ENCODE measurements at places on chromosomes 2 and 18.
A peak's percentile ranks its signal among the peaks of the same experiment; 100 is the strongest.

DNA sequence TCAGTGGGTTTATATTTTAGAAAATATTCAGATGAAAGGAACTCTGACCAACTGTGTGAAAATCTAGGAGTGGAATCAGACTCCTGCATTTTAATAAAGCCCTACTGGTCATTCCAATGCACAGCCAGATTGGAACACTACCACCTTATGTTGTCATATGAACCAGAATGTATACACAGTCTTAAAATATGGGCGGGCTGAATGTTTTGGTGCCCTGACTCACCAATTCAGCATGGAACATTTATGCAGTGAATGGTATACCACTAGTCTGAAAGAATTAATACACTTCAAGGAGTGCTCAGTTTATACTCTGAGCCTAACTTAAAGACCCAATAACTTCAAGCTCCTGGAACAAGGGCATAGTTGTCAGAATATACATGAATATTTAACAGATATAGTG is 280.9 kb upstream of the TCF4 start:
- no peak for DNase-seq

DNA sequence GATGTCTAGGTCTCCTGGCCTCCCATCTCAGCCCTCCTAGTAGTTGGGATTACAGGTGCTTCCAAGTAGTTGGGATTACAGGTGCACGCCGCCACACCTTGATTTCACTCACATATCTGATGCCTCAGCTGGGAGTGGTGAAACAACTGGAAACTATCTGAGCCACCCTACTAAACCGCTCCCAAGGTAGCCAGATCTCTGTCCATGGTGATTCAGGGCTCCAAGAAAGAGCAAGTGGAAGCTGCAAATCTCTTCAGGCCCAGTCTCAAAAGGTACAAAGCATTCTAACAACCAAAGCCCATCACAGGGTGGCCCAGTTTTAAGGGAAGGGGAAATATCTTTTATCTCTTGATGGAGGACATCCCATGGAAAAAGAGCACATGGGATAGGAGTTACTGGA is 19.0 kb downstream of the C1GALT1C1L start:
- no peak for DNase-seq

DNA sequence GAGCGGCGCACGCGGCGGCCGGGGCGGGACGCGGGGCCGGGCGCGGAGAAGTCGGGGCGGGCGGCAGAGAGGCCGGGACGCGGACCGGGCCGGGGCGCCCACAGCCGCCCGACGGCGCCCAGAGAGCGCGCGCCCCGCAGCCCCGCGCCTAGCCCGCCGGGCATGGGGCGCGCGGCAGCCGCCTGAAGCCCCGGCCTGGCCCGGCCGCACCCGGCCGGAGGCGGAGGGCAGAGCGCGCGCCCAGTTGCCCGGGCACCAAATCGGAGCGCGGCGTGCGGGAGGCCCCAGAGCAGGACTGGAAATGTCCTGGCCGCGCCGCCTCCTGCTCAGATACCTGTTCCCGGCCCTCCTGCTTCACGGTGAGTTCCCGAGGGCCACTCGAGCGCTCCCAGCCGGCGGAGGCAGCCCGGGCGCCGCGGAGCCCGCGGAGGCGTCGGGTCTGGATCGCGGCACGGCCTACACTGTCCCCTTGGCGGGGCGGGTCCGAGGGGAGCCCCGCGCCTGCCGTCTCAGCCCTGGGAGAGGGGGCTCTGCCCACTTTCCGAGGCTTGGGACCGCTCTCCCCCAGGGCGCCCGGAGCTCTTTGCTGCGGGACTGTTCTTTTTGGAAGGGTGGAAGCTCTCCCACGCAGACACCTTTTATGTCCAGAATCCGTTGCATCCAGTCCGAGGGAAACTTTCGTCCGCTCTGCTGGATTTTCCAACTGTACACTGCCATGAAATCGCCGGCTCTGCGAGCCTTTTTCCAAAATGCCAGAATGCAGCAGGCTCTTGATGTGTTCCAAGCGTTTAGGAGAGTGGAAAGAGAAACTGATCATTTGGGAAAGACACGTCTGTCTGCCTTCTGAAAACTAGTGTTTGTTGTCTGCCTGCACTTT is 484 bp downstream of the APCDD1 start:
- DNase-seq = no peak

DNA sequence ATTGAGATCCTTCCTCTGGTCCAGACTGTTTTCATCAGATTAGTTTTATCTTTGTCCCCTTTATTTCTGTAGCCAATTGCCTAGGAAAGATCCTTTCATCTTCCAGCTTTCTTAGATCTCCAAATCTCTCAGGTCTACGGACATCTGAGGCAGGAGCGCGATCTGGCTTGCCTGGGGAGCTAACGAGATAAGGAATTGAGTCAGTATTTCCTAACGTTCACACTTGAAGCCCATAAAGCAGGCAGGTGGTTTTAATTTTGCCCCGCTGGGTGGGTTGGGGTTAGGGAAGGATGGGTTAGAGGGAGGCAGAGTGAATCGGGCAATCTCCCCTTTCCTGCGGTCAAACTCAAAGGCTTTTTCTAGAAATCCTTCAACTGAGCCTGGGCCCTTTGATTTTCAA is 727 bp upstream of the TTLL4 start:
- no peak for DNase-seq

DNA sequence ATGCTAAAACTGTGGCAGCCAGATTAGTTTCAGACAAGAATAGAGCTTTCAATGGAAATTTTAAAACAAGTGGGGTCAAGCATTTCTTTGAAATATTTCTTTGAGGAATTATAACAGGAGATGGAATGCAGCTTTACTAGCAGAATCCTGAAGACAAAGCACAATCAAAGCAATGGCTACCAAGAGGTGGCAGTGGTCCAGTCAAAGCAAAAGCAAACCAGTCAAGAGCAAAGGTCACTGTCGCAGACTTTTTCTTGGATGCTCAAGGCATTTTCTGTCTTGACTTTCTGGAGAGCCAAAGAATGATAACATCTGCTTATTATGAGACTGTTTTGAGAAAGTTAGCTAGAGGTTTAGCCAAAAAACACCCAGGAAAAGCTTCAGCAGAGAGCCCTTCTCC is 351.2 kb upstream of the DLGAP1 start:
- DNase-seq = no peak

- DNase-seq = no peak
Observed at GRCh38 chr2:74740395-74740740, 86.3 kb downstream of the SEMA4F start.

DNA sequence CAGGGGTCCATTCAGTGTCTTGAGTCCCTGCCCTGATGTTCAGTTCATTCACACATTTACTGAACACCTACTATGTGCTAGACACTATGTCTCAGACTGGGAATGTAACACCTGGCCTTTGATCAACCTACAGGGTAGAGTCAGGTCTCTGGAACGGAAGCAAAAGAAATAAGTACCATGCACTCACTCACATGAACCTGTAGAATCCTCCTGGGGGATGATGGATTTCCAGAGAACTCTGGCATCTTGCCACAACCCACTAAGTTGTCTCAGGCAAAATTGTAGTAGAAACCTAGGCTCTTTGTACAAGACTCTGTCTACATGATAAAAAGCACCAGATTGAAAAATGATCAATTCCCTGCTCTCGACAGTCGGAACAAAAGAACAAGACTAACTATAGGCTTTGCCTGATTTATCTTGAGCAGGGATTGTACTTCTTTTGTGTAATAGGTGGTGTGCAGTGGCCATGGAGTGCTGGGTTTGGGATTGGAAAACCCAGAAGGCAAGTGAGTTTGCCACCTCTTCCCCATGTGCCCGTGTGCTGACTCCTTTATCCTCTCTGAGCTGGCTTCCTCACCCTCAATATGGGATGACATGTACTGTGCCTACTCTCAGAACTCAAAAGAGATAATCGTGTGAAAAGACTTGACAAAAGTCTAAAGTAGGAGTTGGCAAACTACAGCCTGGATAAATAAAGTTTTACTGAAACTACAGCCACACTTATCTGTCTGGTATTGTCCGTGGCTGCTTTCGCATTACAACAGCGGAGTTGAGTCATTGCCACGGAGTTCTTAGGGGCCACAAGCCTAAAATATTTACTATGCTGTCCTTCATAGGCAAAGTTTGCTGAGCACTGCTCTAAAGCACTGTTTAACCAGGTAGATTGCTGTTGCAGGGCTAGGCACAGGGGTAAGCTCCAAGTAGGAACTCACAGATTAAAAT is 4.4 kb downstream of the CAPN14 start:
- no peak for DNase-seq

- no peak for DNase-seq
Observed at GRCh38 chr2:46497766-46498165, 18.4 kb downstream of the TMEM247 start.

- no peak for DNase-seq
Observed at GRCh38 chr2:43905371-43905803, 66.6 kb downstream of the ABCG8 start.

- DNase-seq = no peak
Observed at GRCh38 chr2:41194230-41194629, 742.3 kb upstream of the SLC8A1 start.

- no peak for DNase-seq
Observed at GRCh38 chr18:32442575-32442974, 28.1 kb downstream of the GAREM1 start.

DNA sequence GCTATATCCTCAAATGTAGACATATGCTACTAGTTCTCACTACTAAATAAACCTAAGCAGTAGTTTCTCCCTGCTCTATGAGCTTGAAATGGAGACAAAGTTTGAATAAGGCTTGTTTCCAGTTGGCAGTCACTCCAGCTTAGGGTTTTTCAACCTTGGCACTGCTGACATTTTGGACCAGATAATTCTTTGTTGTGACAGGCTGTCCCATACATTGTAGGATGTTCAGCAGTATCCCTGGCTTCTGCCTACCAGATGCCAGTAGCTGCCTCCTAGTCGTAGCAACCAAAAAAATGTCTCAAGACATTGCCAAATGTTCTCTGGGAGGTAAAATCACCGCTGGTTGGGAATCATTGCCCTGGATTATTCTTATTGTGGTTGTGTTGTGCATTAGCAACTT is 182.7 kb upstream of the PARD3B start:
- no peak for DNase-seq

DNA sequence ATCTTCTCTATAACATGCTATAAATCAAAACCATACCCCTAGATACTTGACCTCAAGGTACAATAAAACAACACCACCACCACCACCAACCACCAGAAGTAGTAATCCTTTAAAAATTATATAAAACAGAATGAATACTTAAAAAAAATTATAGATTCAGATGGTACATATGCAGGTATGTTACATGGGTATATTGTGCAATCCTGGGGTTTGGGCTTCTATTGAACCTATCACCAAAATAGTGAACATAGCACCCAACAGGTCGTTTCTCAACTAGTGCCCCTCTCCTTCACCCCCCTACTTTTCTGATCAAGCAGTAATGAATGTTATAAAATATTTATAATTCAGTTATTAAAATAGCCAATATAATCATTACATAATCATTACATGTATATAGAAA is 71.1 kb upstream of the CHN1 start:
- DNase-seq = no peak

DNA sequence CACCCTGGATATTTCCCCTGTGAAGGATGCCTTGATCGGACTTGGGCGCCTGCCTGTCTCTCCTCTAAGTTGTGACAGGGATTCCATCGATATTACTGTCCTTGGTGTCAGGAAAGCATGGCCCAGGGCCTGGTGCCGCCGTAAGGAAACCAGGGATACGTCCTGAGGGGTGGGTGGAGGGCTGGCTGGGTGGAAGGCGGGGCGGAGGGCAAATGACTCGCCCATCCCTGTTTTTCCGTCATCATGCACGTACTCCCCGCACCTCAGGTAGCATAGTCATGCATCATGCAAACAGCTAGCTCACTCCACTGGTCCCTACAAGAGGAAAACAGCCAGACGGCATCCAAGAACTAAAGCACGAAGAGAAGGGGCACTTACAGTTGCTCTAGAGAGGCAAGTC is 57.1 kb downstream of the PXDN start:
- DNase-seq = no peak

DNA sequence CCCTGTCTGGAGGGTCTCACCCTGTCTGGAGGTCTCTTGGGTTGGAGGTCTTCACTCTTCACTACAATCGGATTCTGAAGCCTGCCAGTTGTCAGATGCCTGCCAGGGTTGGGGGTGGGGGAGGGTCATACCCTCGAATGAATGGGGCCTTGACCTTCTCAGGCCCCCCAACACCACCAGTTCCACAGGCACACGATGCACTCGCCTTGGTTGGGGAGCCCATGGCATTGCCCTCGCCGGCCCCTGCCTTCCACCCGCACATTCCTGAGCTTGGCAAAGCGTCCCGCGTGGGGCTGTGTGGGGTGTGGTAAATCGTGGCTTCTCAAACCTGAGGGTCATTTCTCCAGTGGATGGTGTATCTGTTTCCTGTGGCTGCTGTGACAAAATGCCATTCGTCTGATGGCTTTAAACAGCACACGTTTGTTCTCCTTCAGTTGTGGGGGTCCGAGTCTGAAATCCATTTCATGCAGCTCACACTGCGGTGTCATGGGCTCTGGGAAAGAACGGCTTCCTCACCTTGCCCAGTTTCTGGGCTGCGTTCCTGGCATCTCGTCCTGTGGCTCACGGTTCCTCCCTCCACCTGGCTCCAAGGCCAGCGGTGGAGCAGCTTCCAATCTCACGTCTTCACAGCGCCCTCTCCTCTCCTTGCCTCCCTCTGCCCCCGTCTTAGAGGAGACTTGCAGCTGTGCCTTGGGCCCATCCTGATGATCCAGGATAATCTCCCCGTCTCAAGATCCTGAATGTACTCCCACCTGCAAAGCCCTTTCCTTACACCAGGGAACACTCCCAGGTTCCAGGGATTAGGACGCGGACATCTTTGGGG is 38.0 kb upstream of the HPCAL1 start:
- DNase-seq = no peak

- no peak for DNase-seq
Observed at GRCh38 chr2:191933307-191934105, 86.6 kb upstream of the CAVIN2 start.

DNA sequence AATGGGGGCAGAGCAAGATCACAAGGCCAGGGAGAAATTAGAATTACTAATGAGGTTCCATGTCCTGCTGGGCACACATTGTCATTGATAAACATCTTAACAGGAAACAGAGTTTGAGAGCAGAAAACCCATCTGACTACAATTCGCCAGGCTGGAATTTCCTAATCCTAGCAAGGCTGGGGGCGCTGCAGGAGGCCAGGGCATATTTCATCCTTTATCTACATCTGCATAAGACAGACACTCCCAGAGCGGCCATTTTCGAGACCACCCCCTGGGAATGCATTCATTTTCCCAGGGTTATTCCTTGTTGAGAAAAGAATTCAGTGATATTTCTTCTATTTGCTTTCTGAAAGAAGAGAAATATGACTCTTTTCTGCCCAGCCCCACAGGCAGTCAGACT is 152.7 kb downstream of the SUCLG1 start:
- DNase-seq = no peak

- no peak for DNase-seq
Observed at GRCh38 chr2:111948832-111949231, 50.4 kb downstream of the MERTK start.

GRCh38 chr18:31101183-31102024 is 817 bp downstream of the DSC2 start:
- DNase-seq = no peak

GRCh38 chr2:161905389-161906046 is 168.5 kb downstream of the DPP4 start:
- peak; percentile 86 for DNase-seq

DNA sequence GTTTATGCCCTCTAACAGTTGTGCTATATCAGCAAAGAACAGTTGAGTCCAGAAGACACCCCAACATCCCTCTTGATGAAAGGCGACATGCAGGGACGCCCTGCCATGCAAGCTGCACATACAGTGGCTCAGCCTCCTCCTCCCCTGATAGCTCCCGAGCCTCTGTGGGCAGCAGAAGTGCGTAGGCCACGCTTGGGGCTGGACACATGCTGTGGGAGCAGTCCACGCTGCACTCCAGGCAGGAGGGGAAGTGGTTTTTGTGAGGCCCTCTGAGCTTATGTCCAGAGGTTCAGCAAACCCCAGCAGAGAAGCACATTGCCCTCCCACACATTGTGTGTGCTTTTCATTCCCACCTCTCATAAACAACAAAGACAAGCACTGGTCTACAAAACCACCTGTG is 162.1 kb downstream of the SEPTIN10 start:
- no peak for DNase-seq

All from NCI-H2081 treated with DMSO at 0.1 percent for 48 hours (cell line).